Activated CD4-positive, alpha-beta memory T cell treated with anti-CD3 and anti-CD28 coated beads for 36 hours (primary cell): ENCODE measurements at places on chromosomes 13 and 19. TPM values are rescaled to one million over a fixed set of nuclear protein-coding genes. Genes with fewer than 3 reads are reported as not detected.

Gene POMP
- total RNA-seq, result 123 TPM

Gene CPB2
- not detected for total RNA-seq

Gene SAFB2
- total RNA-seq, result 76.4 TPM

Gene FBN3
- not detected for total RNA-seq

Gene CDX2
- not detected for total RNA-seq

Gene TPP2
- 64.7 TPM for total RNA-seq

Gene CACNG7
- total RNA-seq, result not detected

Gene LIN37
- 7.5 TPM for total RNA-seq

Gene ATP8A2
- total RNA-seq, result 0.22 TPM

Gene CALR3
- total RNA-seq, result not detected

Gene MBD3L1
- not detected for total RNA-seq

Gene FBXO27
- 2.4 TPM for total RNA-seq

Gene KLK12
- total RNA-seq, result not detected

Gene NUMBL
- 14.8 TPM for total RNA-seq

Gene GFY
- total RNA-seq, result not detected

Gene APLP1
- total RNA-seq, result 1.2 TPM

Gene ZNF761
- total RNA-seq, result 10.6 TPM

Gene SYT3
- total RNA-seq, result not detected

Gene JUNB
- 411 TPM for total RNA-seq

Gene ZNF30
- total RNA-seq, result 4.2 TPM
